ENCODE measurements at places on chromosomes 12 and 14.

GRCh38 chr14:79580414-79580813, 630.9 kb downstream of the DIO2 start:
- no peak for DNase-seq

- no peak for DNase-seq
Measured at GRCh38 chr12:108119126-108119973, 9.7 kb upstream of the WSCD2 start.

- DNase-seq, result no peak
Measured at GRCh38 chr12:132433641-132434395, 56.1 kb upstream of the FBRSL1 start.

- DNase-seq, result no peak
Measured at GRCh38 chr12:3604286-3604685, 113.3 kb downstream of the PRMT8 start.

- DNase-seq, result no peak
Measured at GRCh38 chr12:121769831-121770301, 23.6 kb downstream of the RHOF start.

DNA sequence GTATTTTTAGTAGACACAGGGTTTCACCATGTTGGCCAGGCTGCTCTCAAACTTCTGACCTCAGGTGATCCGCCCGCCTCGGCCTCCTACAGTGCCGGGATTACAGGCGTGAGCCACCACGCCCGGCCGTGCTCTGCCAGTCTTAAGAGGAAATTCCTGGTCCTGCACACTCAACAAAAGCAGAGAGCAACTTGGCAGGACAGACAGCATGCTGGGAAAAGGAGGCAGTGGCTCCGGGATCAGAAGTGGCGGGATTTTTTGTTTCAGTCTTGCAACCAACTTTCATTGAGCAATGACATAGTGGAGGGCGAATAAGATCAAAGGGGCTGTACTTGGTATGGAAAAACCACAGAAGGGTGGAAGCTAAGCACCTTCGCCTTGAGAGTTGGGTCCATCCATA, 2.1 kb downstream of the CKAP4 start:
- no peak for DNase-seq

DNA sequence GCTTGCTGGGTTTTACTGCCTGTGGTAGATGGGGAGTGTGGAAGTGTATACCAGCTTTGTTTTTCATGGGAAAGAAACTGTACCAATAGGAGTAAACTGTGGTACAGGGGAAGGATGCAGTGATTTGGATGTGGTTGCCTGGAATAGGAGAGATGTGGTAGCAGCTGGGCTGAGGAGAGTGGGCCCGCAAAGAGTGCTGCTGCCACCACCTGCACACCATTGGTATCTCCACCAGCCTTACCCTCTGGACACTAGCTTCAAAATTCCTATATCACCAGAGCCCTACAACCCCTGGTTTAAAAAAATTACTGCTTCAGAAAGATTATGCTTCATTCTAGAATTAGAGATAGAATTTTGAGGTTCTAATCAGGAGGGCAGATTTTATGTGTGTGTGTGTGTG, 53.6 kb downstream of the AKAP6 start:
- no peak for DNase-seq

DNA sequence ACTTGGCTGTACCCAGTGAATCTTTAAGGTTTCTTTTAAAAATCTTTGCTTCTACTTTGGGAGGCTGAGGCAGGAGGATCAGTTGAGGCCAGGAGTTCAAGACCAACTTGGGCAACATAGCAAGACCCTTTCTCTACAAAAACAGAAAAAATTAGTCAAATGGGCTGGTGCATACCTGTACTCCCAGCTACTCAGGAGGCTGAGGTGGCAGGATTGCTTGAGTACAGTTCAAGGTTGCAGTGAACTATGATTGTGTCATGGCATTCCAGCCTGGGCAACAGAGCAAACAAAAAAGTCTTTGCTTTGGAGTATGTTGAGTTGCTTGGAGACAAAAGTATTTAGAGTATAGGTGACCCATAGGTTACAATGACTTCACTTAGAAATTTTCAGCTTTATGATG, 6.2 kb upstream of the DDX55 start:
- no peak for DNase-seq

DNA sequence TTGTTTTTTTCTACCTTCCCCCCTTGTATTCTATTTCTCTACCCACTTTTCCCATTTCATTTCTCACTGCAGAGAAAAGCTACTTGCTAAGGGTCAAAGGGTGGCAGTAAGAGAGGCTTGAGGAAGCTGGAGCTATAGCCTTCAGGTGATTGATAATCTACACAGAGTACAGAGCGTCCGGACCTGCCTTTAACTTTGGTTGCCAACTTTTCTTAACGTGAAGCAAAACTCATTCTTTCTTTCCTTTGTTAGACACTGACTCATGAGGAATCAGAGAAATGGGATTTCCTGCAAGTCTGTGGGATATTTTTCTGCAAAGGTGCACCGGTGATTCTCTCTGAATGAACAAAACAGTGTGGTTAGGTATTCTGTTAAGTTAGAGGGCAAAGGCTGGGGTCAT, 133.3 kb downstream of the RMST start:
- DNase-seq, result no peak

- no peak for DNase-seq
Measured at GRCh38 chr12:83807871-83808270, 1104.7 kb downstream of the SLC6A15 start.

GRCh38 chr12:106086696-106087095, 52.1 kb downstream of the NUAK1 start:
- no peak for DNase-seq

DNA sequence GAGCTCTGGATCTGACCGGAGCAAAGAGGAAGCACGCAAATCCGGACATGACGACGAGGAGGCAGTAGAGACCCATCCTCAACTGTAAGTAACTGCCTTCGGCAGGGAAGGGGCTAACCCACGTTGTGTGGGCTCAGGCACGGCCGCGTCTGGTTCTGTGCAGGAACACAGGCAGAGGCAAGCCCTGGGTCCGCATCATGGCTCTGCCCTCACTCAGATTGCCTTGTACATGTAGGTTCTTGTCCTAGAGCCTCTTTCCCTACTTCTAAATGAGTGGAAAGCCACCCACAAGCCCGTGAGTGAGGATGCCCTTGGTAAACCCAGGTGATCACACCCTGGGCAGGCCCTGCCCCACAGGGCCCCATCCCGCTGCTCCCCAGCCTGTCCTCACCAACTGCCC, 8.9 kb upstream of the RPLP0 start:
- no peak for DNase-seq

DNA sequence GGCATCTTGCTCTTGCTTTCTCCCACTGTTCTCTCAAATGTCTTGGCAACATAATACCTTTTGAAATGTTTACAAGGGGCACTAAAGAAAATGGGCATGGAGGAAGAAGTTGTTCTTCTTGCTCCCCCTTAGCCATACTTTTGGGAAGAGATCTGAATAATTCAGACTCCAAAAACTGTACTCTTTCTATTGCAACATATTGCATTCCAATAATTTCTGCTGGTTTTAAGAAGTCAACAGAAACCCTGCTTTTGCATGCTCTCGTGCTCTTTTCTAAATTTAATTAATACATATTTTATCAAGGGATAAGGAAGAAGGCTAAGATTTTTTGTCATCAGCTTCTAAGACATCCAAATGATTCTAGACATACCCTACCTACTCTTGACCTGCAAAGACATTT, 409.9 kb upstream of the SOX5 start:
- DNase-seq, result no peak

GRCh38 chr12:111412830-111413441, 7.2 kb downstream of the SH2B3 start:
- no peak for DNase-seq

- no peak for DNase-seq
Measured at GRCh38 chr14:72615451-72616121, 278.3 kb downstream of the DPF3 start.

- DNase-seq, result no peak
Measured at GRCh38 chr12:3750616-3751015, 2.3 kb downstream of the CRACR2A start.

- no peak for DNase-seq
Measured at GRCh38 chr12:32697445-32697844, 18.3 kb downstream of the DNM1L start.

GRCh38 chr12:125331342-125332052, 266.3 kb downstream of the AACS start:
- no peak for DNase-seq

GRCh38 chr12:78697817-78698415, 166.7 kb upstream of the SYT1 start:
- DNase-seq, result no peak

DNA sequence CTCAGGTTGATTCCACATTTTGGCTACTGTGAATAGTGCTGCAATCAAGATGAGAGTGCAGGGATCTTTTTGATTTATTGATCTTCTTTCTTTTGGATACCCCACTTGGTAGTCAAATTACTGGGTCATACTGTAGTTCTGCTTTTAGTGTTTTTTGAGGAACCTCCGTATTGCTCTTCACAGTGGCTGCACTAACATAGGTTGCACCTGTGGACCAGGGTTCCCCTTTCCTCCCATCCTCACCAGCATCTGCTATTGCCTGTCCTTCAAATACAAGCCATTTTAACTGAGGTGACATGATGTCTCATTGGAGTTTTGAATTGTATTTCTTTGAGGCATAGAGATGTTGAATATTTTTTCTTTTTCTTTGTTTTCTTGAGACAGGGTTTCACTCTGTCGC, 152.5 kb upstream of the TMEM132C start:
- no peak for DNase-seq

DNA sequence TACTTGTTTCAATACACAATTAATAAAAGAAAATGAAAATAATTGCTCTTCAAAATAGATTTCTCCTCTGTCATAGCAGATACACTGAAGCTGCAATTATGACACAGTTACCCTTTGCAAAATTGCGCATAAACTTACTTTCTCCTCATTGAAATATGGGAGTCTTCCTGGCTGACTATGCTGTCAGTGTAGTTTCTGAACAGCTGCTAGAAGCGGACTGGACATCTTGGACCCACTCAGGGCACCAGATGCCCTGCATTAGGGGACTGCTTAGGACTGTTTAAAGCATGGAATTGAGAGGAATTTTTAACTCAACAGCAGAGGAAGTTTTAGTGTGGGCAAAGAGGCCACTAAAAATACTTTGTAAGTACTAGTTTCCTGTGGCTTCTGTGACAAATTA, 454.9 kb downstream of the ATP23 start:
- no peak for DNase-seq

DNA sequence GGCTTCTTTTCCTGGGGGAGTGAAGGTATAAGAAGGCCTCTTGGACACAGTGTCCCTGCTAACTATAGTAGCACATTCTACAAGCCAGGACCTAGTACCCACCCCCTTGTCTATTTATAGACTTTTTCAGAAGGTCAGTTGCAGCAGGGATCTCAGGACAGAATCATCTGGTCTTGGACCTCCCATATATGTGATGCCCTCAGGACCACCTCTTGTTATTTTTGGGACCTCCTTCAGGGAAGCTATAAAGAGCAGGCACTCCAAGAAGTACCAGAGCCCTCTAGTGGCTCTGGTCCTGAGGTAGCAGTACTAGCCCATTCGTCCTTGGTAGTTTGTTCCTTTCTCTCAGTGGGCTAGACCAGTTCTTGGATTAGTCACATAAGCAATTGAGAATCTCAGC, 4.3 kb downstream of the COQ10A start:
- DNase-seq, result no peak

DNA sequence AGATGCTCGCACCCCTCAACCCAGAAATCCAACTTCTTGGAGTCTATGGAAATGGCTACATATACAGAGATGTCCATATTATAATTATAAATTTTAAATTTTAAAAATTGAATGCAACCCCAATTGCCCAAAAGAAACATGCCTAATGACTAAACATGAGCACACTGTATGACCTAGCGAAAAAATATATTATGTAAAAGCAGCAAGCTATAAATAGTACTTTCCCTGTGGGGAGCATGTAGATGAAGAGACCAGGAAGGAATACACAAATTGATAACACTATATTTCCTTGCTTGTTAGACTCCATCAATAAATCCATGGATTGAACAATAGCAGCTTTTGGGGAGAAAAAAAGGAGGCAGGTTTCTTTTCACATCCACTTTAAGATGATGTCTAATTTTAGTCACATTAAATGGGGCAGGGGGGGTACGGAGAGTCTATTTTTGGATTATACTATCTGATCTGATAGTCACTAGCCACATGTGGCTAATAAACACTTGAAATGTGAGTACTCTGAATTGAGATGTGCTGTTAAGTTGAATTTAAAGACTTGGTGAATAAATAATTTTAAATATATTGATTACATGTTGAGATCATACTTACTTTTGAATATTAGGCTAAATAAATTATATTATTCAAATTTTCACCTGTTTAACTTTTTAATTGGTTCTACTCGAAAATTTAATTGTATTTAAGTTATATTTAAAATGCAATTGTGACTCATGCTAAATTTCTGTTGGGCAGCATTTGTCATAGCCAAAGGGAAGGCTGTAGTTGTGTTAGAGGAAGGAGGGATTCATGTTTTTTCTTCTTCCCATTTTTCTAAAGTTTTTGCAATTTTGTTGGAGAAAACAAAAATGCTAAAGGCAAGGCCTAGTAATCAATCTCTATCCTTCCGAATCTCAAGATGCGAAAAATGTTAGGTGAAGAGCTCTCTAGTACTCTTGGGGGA, 17.5 kb downstream of the MAX start:
- DNase-seq, result no peak

DNA sequence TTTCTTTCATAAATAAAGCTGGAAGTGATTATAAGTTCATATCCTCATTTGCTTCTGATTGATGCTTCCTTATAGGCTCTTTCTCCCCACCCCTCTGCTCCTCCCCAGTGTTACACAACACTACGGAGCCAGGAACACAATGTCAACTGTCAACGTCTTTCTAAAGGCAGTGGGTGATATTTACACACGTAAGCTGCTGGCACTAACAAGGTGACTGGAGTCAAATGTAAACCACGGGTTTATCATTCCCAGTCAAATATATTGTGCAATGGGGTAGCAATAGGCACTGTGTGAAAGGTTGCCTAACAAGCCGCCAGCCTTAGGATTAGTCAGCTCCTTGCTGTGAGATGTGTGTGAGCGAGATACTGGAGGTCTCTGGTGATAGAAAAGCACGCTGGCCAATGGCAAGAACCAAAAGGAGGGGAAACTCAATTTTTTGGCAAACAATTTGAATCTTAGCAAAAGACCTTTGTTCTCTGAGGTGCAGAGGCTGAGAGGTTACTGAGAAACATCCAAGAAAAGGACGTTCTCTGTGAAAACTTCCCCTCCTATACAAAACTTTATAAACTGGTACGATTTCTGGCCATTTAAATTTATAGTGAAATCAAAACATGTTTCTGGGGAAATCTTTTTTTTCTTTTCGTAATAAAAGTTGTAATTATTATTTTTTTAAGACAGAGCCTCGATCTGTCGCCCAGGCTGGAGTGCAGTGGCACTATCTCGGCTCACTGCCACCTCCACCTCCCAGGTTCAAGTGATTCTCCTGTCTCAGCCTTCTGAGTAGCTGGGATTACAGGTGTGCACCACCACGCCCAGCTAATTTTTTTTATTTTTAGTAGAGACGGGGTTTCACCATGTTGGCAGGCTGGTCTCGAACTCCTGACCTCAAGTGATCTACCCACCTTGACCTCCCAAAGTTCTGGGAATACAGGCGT, 22.3 kb upstream of the HECTD1 start:
- DNase-seq, result no peak

DNA sequence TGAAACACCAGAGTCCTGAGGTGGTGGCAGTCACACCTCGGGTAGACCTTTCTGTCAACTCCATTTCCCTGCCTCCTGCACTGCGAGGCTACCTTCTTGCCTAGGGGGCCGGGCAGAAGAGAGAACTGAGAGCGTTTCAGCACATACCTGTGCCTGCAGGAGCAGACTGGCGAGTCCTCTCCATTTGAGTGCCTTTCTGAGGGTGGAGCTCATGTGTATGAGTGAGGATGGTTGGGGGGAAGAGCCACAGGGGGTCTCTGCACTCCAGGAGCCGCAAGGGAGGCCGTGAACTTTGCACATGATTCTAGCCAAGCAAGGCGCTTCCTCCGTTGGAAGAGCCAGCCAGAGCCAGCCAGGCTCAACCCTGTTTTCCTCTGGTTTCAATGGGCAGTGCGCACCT, 31.0 kb upstream of the CCND2 start:
- no peak for DNase-seq

Measured in stimulated activated CD8-positive, alpha-beta memory T cell treated with anti-CD3 and anti-CD28 coated beads, Interleukin-4, amount 100 ng/mL, for 1 hour (primary cell).